Epithelial cell of proximal tubule (primary cell): ENCODE measurements at places on chromosomes 6 and 20. TPM values are rescaled to one million over a fixed set of nuclear protein-coding genes. Genes with fewer than 3 reads are reported as not detected.

- no peak for DNase-seq
Measured at GRCh38 chr20:62721511-62722370, 13.1 kb downstream of the NTSR1 start.

GRCh38 chr6:93849857-93850256 lies 430.5 kb upstream of the EPHA7 start:
- DNase-seq = no peak

DNA sequence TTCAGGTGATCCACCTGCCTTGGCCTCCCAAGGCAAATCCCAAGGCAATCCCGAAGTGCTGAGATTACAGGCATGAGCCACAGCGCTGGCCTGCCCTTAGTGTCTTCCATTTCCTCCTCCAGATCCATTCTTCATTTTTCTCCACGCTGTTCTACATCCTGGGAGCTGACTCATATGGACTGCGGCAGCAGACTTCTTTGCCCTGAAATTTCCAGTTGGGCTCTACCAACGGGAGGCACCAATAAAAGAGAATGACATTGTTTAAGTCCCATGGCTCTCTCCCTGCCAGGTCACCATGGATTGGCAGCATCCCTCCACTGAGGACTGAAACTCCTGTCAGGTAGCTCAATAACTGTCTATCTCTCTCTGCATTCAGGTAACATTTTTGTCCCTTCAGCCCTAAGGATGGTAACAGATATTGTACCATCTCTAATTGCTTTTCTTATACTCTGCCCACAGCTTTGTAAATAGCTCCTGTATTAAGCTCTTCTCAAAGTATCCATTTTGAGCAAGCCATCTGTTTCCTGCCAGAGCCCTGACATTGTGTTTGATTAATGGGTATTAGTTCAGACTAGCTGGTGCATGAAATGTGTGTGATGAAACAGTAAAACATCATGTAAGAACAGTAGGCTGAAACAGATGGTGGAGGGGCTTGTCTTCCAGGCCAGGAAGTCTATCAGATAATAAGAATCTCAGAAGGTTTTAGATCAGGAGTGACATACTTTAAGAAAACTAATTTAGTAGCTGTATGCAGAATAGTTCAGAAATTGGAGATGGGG lies 3.6 kb downstream of the TBCC start:
- DNase-seq = no peak

DNA sequence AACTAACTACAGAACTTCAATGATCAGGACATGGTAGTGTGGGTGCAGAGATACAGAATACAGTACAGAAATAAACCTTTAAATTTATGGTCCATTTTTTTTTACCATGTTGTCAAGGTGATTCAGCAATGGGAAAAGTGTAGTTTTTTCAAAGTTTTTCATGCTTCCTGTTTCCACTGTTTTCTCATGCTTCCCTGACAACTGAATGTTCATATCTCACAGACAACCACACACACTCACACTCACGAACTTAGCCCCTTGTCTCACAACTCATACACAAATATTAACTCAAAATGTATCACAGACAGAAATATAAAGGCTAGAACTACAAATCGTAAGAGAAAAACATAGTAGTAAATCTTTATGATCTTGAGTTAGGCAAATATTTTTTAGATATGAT lies 232.6 kb upstream of the CDYL start:
- DNase-seq = no peak

GRCh38 chr6:63573899-63574553 lies 1.7 kb downstream of the LOC128125822 start:
- DNase-seq = no peak

PLA2G7 gene
- total RNA-seq = 0.23 and 0.36 TPM in 2 replicates

DNA sequence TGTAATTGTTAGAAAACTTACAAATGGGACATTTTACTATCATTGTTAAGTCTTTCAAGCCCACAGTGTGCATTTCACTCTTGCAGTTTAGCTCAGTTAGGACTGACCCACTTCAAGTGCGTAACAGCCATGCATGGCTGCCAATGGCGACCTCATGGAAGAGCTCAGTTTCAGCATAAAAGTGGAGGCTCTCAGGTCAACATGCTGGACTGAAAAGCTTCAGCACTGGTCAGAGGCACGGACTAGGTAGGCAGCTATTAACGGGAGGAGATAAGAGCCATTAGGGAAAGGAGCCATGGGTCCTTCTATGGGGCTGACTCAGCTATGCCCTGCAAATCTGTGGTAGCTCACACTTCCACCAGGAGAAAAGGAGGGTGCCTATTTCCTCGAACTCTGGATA lies 101.8 kb downstream of the TTLL2 start:
- DNase-seq = no peak

- no peak for DNase-seq
Measured at GRCh38 chr20:24751551-24751950, 197.5 kb upstream of the CST7 start.

DNA sequence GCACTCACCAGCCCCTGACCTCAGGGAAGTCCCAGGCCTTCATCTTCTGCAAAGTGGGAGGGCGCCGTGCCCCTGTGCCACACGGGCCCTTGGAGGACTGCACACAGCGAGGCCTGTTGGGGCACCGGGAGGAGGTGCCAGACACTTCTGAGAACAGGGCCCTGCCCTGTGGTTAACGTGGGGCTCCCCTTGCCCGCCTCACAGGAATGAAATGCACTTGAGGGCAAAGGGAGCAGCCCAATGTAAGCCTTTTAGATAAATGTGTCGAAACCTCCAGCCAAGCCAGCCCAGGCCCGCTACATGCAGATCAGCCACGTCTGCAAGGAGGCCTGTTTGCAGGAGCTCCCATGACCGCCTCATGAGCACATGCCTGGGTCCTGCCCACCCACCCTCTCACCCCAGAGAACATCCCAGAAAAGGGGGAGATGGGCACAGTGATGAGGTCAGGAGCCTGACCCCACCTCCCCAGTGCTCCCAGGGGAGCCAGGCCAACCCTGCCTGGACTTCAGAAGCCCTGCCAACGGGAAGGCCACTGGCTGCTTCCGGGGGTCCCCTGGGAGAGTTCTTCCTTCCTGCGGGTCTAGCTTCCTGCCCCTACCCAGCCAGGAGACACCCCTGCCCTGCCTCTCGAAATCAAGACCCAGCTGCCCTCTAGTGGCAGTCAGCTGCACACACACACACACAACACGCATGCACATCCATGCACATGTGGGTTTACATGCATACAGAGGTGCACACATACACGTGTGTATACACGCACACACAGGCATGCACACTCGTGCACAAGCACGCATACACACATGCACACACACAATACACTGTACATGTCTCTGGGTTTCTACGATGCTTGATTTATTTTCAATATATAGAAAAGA lies 178.7 kb downstream of the TAF4 start:
- DNase-seq = no peak

- no peak for DNase-seq
Measured at GRCh38 chr20:59223182-59223601, 59.6 kb downstream of the ZNF831 start.

ARMH2 gene
- total RNA-seq = not detected in 2 replicates

- no peak for DNase-seq
Measured at GRCh38 chr20:31722257-31723068, at the start of gene BCL2L1. Gene BCL2L1 (minus strand): TSS chr20:31722868. CDS start chr20:31722218, 650 bp downstream.

DNA sequence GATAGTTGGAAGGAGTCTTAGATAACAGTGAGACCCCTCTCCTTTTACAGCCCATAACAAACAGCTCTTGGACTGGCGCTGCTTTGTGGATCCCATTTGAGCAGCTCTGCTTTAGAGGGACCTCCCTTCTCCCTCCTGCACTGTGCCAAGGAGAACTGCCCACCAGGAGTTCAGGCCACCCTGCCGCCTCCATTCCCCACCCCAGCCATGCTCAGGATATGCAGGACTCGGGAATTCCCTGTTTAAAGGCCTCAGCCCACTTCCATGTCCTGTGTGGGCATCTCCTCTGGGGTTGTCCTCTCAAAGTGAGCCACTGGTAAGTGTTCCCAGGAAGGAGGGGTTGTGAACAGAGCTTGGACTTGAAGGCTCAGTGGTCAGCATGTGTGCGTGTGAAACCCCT lies 312.6 kb upstream of the RNF24 start:
- DNase-seq = no peak

PDE7B gene
- total RNA-seq = 1.2 and 2.4 TPM in 2 replicates

FERMT1 gene
- 21.8 and 26.1 TPM in 2 replicates for total RNA-seq

- DNase-seq = no peak
Measured at GRCh38 chr20:24970030-24970553, 21.0 kb downstream of the CST7 start.

DNA sequence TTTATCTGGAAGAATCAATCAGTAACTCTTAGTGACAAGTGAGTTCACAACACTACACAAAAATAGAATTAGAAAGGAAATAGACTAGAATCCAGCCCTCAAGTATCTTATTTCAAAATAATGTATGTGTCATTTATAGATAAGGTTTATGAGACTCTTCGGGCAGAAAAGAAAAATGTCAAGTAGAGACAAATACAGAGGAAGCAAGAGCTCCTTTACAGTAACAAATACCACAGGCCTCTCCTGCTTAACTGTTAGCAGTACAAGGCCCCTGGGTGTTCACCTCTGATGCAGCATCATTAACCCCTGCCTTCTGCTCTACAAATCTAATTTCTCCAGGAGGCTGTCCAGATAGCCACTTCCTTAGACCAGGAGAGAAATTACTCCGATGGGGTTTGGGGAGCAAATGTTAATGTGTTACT lies 76.7 kb downstream of the UBE3D start:
- DNase-seq = no peak

DNA sequence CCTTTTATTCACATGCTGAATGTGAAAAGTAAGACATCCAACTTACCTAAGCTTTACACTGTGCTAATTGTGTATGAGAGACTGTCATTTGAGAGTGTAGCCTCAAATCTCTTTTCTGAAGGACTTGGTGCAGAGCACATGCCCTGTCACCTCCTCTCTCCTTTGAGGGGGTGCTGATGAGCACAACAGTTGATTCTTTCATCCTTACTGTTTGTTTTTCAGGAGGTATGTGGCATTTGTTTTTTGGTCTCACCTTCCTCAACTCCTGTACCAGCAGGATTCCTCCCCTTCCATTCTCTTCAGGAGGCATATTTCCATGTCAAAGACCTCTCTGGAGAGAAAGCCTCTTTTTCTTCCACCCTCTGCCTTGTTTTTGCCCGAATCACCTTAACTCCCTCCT lies 252.6 kb upstream of the CITED2 start:
- no peak for DNase-seq

PPP1R14C gene
- 26.3 and 27.0 TPM in 2 replicates for total RNA-seq

- DNase-seq = no peak
Measured at GRCh38 chr6:138527411-138528088, 28.3 kb upstream of the NHSL1 start.

DNAH8 gene
- total RNA-seq = not detected in 2 replicates

SRMS gene
- total RNA-seq = not detected in 2 replicates

DNA sequence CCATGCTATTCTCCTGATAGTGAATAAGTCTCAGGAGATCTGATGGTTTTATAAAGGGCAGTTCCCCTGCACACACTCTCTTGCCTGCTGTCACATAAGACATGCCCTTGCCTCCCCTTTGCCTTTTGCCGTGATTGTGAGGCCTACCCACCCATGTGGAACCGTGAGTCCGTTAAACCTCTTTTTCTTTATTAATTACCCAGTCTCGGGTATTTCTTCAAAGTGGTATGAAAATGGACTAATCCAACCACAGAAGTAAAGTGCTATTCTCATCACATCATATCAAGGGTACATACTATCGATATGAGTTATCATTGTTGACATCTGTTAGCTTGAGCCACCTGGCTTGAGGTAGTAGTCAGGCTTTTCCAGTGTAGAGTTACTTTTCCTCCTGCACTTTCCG lies 2.3 kb downstream of the MANBAL start:
- no peak for DNase-seq

RIPOR2 gene
- total RNA-seq = under 0.01 and 1.6 TPM in 2 replicates

GRCh38 chr6:88840796-88841539 lies 122.5 kb downstream of the RNGTT start:
- no peak for DNase-seq

DNA sequence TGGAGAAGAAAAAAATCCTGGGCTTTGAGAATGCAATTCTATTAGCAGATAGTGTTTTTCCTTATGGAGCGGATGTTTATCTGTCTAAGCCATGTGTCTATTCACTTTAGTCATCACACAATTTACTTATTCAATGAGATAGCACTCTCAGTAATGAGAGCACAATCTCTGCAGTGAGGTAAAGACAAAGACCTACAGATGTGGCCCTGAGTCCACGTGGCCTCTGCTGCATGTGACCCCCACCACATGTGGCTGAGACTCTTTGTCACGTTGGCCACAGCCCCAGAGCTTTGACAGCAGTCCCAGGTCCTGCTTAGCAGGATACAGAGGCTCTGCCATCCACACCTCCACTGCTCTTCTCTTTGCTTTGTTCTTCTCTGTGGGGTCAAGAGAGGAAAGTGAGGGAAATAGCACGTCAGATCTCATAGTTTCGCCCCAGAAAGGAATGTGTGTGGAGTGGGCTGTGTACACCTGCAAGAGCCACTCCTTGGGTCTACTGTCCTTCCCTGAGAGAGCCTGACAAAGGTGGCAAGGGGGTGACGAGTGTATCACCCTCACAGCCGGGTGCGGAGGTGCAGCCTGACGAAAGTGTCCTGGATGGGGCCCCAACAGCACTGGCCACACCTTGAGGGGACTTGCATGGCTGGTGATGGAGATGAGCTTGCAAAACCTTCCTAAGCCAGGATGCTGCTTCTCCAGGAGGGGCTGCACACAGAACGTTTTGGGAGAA lies 40.7 kb downstream of the ZNF831 start:
- DNase-seq = no peak

DNA sequence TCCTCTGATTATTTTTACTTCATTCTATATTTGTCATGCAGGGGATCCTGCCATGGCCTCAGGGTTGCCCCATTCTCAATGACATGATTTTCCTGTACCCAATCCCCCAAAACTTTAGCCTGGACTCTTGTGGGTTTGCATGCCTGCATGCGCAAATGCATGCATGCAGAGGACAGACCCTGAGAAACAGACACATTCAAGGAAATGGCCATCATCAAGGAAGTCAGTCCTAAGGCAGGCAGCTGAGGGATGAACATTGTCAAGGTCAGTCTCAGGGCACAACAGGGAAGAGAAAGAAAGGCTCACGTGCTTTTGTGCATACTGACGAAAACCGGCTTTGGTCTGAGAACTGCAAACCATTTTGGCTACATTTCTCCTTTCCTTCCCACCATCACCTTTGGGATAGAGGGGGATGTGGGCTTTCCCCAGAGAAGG lies 13.1 kb downstream of the NEDD9 start:
- no peak for DNase-seq

DNA sequence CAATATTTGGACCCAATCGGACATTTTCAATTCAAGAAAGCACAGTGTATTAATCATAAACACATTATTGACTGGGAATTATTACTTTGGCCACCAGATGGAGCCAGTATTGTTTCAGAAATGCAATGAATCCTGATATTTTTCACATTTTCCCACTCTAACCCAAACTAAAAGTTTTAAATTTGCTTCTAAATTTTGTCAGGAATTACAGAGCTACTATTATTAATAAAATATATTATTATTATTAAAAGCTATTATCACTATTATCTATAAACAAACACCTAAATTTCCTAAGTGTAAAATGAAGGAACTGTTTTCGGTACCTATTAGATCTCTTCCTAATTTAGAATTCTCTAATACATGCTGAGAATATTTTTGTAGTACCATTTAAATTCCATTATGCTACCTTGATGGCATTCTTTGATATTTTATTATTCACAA lies 245.3 kb downstream of the OGFRL1 start:
- DNase-seq = no peak
